ENCODE measurements at places on chromosomes 2 and 18.

DNA sequence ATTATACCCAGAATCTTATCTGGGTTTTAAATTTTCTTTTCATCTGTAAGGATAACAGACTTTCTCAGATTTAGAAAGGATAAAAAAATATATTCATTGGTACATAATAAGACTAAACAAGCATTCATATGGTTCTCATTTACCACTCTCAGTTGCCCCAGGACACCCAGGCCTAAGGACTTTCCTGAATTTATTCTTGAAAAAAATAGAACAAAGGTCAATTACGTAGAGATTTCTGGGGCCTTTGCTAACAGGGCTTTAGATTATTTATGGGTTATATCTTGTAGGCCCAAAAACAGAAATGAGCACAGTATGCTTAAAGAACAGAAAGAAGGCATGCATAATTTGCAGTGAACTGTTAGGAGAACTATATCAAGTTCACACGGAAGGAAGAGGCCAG, 269.0 kb upstream of the COL3A1 start:
- DNase-seq = no peak

DNA sequence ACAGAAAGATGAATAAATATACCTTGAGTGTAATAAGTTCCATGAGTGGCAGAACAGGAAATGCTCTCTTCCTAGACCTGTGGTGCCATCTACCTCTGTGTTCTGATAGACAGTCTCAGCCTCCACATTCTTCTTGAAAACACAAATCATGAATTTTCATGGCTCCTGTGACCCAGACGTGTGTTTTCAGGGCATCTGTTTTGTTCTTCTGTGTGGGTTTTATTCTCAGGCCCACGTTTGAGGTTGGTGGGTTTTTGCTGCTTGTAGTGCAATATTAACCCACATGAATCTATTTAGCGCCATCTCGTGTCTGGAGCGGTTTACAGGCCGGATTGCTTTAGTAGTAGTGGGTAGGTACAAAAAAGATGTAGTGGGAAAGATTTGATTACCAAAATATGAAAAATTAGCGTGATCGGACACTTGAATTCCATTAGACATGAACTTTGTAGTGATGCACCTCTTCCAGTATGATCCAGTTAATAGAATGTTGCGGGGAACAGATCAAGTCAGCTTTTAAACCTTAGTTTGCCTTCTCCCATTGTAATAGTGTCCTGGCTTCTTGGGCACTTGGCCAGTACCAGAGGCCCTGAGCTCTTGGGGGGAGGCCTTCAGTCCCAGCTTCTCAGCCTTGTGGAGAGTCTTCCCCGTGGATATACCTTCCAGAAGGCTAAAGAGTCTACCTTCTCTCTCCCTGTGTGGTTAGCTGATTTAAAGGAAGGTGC, 256.5 kb downstream of the TPGS2 start:
- DNase-seq = peak; percentile 48

- DNase-seq = peak; percentile 11
Observed at GRCh38 chr2:164954186-164954585, 1.1 kb downstream of the SLC38A11 start.

DNA sequence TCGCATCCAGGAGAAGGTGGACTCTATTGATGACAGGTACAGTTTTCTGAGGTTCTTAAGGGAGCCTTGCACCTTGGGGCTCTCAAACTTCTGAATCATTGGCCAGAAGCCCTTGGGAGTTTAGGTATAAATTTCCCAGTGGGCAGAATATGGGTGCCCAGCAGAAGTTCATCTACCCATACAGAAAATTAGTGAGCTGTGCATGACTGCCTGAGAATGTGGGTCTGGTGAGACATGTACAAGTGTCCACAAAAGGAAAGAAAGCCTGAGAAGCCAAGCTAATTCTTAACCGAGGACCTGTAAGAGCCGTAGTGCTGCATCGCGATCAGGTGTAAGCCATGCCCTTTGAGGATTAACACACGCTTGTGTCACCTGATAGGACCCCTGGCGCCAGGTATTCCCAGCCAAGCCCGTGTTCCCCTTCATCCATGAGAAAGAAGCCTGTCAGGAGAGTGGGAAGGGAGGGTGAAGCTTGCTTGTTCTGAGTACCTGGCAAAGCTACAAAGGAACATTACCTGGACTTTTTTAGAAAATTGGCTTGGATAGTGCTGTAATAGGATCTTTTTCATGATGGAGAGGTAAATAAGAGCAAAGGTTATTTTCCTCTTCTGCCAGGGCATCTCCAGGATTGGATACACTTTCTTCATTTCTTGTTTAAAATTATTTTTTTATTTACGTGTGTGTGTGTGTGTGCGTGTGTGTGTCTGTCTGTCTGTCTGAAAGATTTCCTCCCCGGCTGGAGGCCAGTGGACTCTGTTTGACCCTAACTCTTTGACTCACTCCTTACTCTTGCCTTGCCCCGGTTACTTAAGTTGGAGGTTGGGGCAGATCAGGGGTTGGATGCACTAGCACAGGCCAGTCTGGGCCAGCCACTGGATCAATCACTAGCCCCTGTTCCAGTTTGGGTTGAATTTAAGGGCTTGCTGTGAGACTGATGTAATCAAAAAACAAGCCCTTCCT, 90.4 kb upstream of the EML6 start:
- no peak for DNase-seq

DNA sequence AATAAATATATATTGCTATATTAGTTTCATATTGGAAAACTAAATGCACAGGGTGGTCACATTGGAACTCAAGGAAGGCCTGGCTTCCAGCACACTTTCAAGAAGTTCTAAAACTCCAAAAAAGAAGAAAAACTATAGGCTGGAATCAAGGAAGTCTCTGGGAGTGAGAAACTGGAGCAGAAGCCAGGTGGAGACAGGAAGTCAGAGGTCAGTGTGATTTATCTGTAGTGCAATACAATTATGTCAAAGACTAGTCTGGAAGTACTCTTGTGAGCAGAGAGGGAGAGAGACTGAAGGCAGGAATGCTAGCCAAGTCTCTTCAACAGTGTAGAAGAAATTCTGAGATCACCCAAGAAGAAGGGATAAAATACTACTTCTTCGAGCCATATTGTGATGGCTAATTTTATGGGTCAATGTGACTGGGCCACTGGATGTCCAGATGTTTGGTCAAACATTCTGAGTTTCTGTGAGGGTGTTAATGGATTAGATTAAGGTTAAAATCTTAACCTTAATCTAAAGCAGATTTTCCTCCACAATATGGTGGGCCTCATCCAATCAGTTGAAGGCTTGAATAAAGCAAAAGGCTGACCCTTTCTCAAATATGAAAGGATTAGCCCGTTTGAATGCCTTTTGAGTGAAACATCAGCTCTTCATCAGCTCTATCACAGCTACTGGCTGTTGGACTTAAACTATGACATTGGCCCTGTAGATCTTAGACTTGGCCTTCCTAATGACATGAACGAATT, 208.0 kb downstream of the TDRD15 start:
- DNase-seq = no peak

DNA sequence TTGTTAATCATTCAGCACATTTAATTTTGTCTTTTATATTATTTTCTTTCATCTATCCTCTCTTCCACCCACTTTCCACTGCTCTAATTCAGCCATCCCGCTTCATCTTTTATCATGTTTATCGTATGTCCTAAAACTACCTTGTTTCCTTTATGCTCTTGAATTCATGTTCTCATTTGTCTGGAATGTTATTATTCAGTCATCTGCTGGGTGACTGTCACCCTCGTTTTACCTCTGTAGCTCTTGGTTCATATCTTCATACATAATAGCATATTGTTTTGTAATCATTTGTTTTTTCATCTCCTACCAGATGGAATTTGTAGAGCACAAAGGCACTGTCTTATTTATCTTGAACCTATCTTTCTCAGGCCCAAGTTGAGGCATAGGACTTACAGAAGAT, 37.0 kb downstream of the SMCHD1 start:
- DNase-seq = no peak

DNA sequence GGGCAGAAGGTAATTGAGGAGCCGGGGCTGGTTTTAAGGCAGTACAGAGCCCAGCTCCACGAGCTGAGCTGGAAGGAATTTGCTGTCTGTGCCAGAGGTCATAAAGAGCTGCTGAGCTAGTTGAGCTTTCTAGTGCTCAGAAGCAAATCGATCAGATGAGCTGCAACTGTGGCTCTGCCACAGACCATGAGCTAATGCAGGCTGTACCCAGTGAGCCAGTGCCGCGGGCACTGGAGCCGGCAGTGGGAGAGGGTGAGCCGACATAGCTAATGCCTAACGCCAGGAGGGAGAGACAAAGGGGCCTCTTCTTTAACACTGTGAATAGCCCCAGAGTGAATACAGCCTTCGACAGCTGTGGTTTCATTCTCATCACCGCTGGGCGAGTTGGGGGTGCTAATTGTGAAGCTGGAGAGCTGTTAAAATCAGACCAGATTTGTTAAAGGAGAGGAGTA, 410.1 kb upstream of the TCF4 start:
- peak; percentile 51 for DNase-seq

DNA sequence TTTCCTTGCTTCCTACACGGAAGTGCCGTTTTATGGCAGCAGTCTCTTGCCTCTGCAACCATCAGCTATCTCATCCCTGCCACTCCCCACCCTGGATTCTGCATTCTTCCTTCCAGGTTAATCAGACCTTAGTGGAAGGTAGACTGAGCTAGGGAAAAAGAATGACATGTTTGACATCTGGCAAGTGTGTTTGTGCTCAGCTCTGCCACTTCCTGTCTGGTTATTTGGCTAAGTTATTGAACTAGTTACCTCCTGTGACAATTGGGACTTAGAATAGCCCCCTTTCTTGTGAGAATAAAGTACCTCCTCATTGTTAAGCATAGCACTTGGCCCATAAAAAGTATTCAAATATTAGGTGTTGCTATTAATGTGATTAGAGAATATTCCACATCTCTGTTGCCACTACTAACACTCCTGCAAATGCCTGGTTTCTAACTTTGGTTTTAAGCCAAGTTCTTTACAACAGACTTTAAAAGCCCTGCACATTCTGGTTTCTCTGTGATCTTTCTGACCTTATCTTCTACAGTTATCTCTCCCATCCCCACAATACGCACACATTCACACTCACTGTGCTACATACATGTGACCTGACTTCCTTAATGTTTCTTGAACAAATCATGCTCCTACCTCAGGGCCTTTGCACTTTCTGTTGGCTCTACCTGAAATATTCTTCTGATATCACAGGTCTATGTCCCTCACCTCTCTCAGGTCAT, 10.8 kb upstream of the MAPRE2 start:
- DNase-seq = no peak

- DNase-seq = peak; percentile 32
Observed at GRCh38 chr2:60453301-60453700, 100.2 kb downstream of the BCL11A start.

DNA sequence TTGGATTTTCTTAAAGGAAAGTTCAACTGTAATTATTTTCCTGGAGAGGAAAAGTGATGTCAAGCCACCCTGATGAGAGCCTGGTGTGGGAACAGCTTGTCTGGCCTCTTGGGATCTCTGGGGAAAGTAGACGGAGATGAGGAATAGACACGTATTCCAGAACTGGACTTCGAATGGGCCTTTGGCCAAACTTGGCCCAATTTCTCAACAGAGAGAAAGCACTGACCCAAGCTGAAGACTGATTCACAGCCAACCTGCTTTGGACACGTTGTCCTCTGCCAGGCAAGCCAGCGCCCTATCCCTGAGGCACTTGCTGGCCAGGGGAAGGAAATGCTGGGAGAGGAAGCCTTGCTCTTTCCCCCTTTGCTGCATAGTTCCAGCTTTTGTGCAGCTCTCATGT, 70.8 kb upstream of the CTAGE1 start:
- no peak for DNase-seq

GRCh38 chr2:187976259-187976985, 315.3 kb upstream of the GULP1 start:
- no peak for DNase-seq

DNA sequence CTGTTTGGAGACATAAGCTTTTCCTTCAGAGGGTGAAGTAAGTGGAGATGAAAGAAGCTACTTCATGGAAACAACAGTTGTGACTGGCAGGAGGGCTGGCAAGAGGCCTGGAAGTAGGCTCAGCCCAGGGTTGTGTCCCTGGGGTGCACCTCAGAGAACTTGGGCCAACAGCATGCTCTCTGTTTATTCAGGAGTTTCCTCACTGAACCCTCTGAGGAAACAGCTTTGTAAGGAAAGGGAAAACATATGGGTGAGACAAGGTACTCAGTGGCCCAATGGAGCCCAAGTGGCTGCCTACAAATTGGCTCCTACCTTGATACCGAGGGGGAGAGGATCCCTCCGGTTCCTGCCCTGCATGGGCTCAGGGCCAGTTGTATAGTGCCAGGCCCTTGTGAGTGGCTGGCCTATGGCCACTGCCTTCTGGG, 115.5 kb upstream of the ITGA6 start:
- no peak for DNase-seq

- no peak for DNase-seq
Observed at GRCh38 chr2:34723683-34724082, 1124.6 kb upstream of the FAM98A start.

DNA sequence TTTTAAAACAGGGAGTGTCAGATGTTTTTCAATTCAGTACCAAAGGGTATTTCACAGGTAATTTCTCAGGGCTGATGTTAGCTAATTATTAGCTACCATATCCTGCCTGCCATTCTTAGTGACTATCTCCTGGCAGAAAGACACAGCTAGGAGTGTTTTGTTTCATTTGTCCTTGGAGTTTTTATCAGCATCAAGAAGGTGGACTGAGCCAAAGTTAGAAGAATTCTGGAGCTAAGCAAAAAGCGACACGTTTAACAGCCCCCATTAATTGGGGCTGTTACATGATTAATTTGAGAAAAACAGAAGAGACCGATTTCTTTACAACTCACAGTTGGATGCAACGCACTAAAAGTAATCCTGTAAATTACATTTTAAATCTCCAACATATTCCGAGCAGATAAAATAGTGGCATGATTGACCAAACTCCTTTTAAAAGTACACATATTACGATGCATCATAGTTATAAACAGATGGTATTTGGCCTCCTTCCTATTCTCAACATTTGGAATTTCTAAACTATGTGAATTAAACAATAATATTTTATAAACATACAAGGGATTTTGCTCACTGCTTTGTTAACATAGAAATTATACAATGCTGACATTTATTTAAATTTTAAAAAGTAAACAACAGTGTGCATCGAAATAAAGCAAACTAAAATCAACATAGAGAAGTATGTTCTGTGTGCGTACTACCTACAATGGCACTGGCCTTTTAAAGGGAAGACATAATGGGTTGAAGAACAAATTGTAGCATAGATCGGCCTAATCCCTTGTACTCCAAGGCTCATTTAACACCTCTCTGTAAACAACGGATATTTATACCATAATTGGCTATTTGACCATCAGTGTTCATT, 585.1 kb downstream of the ZEB2 start:
- DNase-seq = no peak

Data from SK-N-SH (cell line).